GF-D8 (cell line): ENCODE measurements at places on chromosomes 13 and 19.

DNA sequence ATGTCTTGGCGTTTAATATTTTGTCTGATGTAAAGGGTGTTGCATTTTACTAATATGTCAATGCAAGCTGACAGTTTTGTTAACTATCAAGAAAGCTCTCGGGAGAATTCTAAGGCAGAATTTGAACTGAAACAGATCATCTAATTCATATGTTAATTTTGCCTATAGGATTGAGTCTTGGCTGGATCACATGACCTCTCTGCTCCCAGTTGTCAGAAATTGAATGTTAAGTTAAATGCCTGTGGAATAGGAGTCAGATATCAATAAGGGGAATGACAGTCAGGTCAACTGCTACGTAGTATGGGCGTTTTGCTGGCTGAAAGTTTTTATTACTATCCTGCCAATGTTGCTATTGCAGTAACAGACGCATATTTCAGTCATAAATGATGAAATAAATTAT lies 358.5 kb downstream of the MYO16 start:
- DNase-seq, result no peak

DNA sequence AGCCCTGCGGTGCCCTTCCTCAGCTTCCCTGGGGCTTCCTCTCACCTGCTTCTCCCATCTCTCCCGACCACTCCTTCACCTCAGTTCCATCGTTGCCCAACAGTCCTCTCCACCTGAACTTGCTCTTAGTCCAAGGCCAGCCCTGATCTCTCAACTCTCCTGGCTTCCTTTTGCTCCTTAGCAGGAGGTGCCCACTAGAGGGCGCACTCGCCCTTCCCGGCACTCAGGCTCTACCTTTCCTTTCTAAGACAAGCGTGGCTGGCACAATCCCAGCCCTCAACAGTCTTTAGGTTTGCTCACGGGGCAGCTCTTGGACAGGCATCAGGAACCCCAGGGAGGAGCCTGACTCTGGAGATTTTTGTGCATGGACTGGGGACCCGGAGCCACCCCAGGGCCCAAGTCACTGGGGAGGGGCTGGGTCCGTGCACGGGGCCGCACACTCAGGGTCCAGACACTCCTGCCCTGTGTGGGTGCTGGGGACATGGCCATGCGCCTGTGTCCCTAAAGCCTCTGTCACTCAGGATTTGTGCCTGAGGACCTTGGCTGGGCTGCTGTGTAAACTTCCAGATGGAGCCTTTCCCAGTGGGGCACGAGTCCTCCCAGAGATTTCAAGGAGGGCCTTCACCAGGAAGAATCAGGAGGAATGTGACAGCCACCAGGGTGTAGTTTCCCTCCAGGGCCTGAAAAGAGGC lies 12.1 kb upstream of the CEACAM8 start:
- DNase-seq, result no peak

DNA sequence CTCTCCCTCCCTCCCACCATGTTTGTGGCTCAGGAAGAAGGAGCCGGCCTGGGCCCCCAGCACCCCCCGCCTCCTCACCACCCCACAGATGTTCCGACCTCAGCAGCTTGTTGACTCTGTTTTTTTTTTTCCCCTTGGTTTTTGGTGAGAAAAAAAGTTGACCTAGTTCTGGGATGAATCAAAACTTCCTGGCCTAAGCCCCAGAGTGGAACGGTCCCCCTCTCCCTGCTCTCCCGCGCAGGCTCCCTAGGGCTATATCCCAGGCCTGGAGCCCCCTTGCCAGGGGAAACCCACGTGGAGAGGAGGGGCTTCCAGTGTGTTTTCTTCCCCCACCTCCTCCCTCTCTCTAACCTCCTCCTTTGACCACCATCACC lies 4.0 kb downstream of the COL5A3 start:
- no peak for DNase-seq

- no peak for DNase-seq
These were observed 83.4 kb downstream of the ATP8A2 start for GRCh38 chr13:25455146-25455545.

DNA sequence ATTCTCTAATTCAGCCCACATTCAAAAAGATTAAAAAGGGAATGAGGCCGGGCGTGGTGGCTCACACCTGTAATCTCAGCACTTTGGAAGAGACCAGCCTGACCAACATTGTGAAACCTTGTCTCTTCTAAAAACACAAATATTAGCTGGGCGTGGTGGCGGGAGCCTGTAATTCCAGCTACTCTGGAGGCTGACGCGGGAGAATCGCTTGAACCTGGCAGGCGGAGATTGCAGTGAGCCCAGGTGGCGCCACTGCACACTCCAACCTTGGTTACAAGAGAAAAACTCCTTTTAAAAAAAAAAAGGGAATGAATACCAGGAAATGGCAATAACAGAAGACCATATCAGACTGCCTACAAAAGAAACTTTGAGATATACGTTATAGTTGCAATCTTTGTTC lies 1244.5 kb downstream of the PCDH9 start:
- DNase-seq, result no peak

GRCh38 chr19:14672188-14672872 lies 2.3 kb downstream of the ADGRE3 start:
- DNase-seq, result peak; percentile 89

DNA sequence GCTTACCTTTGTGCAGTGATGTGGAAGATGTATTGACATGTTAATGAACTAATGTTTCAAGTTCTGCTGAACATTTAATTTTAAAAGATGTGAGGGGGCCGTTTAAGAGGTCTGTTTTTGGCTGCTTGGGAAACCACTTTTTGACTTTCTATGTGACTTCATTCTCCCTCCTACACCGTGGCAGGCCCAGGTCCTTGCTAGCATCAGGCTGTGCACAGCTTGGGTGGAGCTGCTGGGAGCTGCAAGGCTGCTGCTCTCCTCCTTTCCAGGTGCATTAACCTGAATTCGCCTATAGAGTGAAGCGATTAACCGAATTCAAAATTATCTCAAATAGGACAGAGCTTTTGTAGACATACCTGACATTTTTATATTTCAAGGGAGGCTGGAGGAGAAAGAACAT lies 249.1 kb downstream of the FGF14 start:
- DNase-seq, result no peak

- DNase-seq, result no peak
These were observed 6.8 kb downstream of the RUBCNL start for GRCh38 chr13:46380242-46380641.

- no peak for DNase-seq
These were observed 986 bp downstream of the DGKH start for GRCh38 chr13:42049454-42049813.

GRCh38 chr13:45847554-45848224 lies 3.9 kb downstream of the SIAH3 start:
- peak; percentile 32 for DNase-seq

DNA sequence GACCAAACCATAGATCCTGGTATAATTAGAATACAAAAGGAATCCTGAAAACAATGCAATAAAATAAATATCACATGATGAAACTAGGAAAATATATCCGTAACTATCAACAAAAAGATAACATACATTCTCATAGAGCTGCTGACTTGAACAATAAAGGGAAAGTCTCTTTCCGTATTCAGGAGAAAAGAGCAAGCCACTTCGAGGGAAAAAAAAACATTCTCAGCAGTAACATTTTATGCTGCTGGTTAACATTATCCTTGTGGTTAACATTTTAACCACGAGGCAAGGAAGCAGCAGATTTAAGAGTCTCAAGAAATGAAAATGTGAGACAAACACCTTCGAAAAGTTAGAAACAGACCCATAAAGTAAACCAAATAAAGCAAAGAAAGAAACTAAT lies 25.8 kb downstream of the NALCN start:
- DNase-seq, result no peak

DNA sequence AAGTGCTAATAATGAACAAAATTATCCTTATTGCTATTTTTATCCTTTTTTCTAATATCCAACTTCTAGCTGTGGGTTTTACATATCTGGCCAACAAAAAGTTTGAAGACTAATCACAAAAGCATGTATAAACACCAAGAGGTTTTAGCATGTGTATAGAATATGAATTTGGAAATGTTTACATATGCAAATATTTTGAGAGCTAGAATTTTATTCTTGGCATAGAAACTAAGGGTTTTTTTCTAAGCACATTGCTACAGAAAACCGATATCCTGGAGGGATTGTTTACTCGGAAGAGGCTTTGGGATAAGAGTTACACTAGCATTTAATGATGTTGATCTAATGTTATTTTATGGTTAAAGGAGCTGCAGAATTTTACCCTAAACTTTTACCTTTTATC lies 392.1 kb downstream of the EFNB2 start:
- no peak for DNase-seq

DNA sequence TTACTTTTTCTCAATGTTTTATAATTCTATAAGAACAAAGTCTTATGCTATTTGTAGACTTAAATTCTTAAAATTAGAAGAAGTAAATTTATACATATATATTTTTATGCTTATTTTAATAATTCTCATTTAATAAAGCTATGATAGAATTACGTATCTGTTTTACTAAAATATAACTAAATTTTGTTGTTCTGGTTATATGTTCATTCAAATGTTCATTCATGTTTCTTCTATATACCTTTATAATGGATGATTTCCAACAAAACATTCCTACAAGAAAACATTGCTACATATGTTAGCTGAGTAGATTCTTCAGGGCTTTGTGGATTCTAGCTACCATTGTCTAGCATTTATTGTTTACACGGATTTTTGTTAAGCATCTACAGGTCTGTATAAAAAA lies 634.3 kb upstream of the PCDH20 start:
- DNase-seq, result no peak

- DNase-seq, result no peak
These were observed 787.8 kb downstream of the LIG4 start for GRCh38 chr13:107427536-107427935.

DNA sequence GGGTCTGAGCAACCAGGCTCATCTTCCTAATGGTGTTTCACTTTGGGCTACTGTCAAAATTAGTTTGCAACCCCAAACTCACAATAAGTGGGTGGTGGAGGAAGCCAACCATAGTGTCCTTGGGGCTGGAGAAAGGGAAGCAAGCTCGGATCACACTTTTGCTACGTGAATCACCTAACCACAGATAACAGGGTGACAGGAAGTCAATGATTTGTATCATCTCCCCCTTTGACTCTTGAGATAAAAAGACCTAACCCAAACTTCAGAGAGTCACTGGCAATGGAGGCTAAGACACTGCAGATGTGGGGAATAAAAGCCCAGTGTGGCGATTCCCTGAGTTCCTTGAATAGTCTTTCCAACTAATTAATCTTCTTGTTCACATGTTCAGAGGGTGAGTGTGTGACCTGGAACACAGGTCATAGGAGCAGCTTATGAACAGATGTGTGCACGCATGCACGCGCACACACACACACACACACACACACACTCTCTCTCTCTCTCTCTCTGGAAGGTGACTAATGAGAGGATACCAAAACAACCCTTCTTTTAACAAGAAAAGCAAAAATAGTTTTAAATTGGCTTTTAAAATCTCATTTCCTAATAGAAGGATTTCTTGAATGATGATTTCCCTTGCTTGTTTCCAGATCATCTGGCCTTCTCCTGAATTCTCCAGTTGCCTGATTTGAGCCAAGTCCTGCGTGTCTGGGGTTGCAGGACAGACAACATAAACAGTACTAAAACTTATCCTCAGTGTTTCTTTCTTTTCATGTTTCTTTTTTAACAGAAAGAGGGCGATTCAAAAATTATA lies 21.2 kb upstream of the DOCK9 start:
- no peak for DNase-seq

DNA sequence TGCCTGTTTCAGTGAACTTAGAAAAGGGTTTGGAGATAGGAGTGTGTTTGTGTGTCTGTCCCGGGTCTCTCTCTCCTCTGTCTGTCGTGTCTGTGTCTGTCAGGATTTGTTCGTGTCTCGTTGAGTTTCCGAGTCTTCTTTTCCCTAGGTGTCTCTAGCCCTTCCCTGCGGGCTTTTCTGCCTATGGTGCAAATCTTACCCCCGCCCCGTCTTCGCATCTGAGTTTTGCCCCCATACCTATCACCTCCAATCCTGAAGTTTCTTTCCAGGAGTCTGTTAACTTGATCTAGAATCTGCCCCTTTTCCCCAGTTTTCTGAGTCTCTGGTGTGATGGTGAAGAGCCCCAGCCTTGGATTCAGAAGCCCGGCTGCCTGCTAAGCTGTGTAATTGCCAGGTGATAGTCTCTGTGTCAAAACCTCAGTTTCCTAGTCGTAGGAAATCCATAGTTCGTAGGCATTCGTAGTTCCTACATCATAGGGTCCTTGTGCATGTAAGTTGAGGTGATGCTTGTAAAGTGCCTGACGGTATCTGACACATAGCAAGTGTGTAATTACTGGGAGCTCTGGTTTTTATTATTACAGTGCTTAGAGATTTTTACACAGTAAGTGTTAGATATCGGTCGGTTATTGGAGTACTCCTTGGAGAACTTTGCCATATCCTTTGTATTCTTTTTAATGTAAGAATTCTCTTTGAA lies 782 bp downstream of the EPN1 start:
- DNase-seq, result no peak

DNA sequence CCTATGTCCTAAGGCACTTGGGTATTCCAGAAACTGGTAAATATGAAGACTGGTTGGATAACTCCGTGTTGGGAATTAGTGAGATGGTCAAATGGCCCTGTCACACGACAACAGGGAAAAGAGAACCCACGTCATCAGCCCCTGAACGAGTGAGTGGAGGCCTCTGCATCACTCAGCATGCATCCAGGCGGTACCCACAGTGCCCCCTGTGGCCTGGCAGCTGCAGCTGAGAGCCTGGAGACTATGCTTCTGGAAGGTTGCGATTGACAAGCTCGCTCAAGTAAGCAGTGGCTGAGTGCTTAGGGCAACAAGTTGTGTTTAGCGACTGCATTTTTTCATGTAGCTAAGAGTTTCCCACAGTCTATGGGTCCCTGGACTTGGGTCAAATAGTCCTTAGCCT lies 55.9 kb downstream of the COL4A2 start:
- no peak for DNase-seq

GRCh38 chr13:31515427-31515826 lies 223.9 kb upstream of the RXFP2 start:
- DNase-seq, result no peak

GRCh38 chr13:74794582-74794981 lies 660.4 kb upstream of the KLF12 start:
- no peak for DNase-seq

DNA sequence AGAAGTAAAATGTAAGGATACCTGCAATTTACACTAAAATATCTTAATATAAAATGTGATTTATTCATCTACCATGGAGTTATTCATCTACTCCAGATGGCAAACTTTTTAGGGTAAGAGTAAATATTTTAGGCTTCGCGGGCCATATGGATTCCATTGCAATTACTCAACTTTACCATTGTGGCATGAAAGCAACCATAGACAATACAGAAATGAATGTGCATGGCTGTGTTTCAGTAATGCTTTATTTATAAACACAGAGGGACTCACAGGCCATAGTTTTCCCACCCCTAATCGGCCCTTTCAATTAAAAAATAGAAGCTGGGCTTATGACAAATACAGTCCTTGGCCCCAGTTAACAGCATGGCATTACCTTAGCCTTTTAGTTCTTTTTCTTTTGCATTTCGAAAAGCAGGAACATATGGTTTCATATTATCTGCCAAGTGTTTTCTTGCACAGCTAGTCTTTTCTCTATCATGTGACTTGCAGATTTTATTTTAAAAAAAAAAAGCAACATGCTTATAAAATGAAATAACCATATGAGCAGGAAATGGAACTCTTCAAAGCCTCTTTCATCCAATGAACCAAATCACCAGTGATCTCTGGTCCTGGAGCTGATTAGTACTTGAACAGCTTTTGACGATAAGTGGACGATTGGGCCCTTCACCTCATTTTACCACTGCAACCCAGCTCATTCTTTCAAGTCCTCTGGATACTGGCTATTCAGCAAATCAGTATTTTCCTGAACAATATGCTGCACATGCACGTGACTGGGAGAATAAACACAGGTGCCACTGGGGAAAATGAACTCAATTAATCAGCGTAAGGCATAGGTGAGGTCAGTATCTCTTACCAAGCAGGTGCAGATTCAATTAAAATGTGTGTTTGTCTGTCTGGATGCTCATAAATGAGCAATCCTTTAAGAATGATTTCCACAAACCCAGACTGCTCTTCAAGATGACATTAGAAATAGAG lies 63.9 kb downstream of the LHFPL6 start:
- no peak for DNase-seq
